KBM-7 (cell line): ENCODE measurements at places on chromosomes 4 and X.

DNA sequence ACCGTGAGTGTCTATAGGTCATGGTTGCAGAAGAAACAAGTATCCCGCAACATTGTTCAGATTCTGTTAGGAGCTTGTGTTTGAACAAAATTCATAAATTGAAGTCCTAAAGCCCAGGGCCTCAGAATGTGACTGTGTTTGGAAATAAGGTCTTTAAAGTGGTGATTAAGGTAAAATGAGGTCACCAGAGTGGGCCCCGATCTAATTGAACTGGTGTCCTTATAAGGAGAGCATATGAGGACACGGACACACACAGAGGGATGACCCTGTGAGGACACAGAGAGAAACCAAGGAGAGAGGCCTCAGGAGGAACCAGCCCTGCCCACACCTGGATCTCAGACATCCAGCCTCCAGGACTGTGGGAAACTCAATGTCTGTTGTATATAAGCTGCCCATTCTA is 76.9 kb downstream of the DHRSX start:
- no peak for DNase-seq

DNA sequence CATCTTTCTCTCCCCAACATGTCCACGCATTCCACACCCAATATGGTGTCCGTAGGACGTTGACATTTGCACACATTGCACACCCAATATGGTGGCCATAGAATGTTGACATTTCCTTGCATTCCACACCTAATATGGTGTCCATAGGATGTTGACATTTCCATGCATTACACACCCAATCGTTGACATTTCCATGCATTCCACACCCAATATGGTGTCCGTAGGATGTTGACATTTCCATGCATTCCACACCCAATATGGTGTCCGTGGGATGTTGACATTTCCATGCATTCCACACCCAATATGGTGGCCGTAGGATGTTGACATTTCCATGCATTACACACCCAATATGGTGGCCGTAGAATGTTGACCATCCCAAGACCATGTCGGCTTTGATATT is 88.4 kb upstream of the SHOX start:
- DNase-seq = no peak

DNA sequence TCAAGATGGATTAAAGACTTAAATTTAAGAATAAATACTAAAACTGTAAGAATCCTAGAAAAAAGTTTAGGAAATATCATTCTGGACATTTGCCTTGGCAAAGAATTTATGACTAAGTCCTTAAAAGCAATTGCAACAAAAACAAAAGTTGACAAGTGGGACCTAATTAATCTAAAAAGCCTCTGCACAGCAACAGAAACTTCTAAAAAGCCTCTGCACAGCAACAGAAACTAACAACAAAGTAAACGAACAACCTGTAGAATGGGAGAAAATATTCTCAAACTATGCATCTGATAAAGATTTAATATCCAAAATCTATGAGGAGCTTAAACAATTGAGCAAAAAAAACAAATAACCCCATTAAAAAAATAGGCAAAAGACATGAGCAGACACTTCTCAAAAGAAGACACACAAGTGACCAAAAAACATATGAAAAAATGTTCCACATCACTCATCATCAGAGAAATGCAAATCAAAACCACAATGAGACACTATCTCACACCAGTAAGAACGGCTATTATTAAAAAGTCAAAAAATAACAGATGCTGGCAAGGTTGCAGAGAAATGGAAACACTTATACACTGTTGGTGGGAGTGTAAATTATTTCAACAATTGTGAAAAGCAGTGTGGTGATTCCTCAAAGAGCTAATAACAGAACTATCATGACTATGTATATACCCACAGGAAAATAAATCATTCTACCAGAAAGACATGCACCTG is 5.5 kb upstream of the OPRPN start:
- DNase-seq = no peak

GRCh38 chr4:130545171-130545570 is 1449.2 kb downstream of the C4orf33 start:
- no peak for DNase-seq

GRCh38 chr4:52212702-52213101 is 161.6 kb downstream of the SPATA18 start:
- DNase-seq = no peak

DNA sequence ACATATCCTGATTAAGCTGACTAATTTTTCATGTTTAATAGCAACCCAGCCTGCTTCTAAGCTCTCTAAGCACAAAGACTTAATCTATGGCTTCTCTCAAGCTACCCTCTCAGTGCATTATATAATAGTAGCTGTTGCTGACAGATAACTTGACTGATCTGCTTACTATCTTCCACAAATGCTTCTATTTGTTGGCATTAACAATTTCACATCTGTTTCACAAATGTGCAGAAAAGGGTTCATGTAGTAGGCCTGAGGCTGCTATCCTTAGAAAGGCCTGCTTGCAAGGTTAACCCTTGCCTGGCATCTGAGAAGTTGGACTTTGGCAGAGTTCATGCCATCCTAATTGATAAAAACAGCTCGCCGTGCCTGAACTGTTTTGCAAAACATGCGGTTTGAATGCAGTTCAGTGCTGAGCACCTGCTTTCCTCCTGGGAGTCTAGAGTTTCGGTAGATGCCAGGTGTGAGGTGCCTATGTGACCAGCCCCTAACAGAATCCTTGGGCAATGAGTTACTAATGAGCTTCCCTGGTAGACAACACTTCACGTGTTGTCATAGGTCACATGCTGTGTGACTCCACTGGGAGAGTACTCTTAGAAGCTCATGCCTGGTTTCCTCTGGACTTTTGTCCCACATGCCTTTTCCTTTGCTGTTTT is 68.4 kb downstream of the NSG1 start:
- DNase-seq = no peak

- no peak for DNase-seq
Measured at GRCh38 chrX:130498653-130499274, 97.0 kb downstream of the RBMX2 start.

DNA sequence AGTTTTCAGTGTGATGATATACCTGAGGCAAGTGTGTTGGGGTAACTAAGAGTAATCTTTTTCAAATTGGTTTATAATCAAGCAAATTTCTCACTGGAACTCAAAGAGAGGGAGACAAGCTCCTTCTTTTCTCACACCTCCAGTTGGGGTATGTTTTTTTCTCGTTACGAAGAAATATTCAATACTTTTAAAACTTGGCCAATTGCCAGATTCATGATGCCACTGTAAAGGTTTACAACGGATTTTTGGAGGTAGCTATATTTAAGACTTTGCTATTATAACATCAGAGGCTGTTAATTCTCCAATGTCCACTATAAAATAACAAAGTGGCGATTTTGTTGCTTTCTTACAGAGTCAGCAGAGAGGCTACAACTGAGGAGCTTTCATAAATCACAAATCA is 49.2 kb upstream of the ATP8A1 start:
- no peak for DNase-seq

- DNase-seq = no peak
Measured at GRCh38 chrX:40061871-40062524, 35.8 kb downstream of the BCOR start.

- DNase-seq = peak; percentile 28
Measured at GRCh38 chrX:41137589-41137988, 52.3 kb downstream of the USP9X start.

GRCh38 chrX:148610328-148610698 is 109.9 kb downstream of the AFF2 start:
- DNase-seq = no peak

- no peak for DNase-seq
Measured at GRCh38 chr4:29014555-29014954, 1705.6 kb upstream of the PCDH7 start.

GRCh38 chr4:121340247-121340646 is 40.6 kb downstream of the QRFPR start:
- no peak for DNase-seq

DNA sequence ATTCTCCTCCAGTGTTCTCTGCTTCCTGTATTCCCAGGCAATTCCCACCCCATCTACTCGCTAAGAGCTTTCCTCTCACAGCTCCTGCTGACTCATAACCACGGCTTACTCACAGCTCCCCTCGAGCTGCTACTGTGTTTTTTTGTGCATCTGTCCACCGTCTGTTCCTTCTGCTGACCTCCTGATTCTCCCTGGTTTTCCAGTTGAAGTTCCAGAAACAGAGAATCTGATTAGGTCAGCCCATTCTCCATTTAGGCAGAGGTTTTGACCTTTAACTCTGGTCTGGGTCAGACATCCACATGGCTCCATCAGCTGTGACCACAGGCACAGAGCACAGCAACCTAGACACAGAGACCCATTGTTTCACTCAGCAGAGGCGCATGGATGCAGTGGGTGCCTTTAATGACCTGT is 5.5 kb upstream of the SMIM20 start:
- DNase-seq = no peak

- no peak for DNase-seq
Measured at GRCh38 chrX:150163221-150163930, 199.7 kb upstream of the MAMLD1 start.

GRCh38 chr4:168765726-168766125 is 244.3 kb downstream of the CBR4 start:
- no peak for DNase-seq
